A549 (cell line): ENCODE measurements at places on chromosomes 16 and 17.
A peak's percentile ranks its signal among the peaks of the same experiment; 100 is the strongest.

DNA sequence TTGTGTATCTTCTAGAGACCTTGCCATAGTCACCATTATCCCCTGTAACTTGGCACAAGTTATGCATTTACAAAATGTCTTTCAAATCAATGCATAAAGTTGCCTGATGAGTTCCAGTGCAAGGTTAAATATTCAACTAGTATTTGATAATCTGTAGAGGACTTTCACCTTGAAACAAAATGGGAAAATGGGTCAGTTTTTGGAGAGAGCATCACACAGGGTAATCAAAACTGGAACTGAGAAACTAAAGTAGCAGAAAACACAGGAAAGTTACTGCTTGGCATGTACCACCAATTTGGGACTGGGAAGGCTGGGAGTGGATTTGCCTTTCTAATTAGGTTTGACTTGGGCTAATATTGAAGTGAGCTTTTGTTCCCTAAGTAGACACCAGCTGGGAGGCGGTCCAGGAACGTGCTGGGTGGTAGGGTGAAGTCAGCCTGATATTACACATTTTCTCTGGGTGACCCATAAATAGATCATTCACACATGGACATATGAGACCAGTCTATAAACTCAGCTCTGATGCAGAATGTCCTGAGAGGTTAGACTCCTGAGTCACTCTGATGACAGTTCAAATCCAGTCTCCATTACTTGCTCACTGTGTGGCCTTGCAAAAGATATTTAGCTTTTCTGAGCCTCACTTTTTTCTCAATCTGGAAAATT lies 152.3 kb downstream of the PCTP start:
- DNase-seq = no peak

GRCh38 chr17:71628306-71628705 lies 492.5 kb upstream of the SOX9 start:
- no peak for DNase-seq

GRCh38 chr17:63439687-63440086 lies 6.4 kb downstream of the CYB561 start:
- no peak for DNase-seq

DNA sequence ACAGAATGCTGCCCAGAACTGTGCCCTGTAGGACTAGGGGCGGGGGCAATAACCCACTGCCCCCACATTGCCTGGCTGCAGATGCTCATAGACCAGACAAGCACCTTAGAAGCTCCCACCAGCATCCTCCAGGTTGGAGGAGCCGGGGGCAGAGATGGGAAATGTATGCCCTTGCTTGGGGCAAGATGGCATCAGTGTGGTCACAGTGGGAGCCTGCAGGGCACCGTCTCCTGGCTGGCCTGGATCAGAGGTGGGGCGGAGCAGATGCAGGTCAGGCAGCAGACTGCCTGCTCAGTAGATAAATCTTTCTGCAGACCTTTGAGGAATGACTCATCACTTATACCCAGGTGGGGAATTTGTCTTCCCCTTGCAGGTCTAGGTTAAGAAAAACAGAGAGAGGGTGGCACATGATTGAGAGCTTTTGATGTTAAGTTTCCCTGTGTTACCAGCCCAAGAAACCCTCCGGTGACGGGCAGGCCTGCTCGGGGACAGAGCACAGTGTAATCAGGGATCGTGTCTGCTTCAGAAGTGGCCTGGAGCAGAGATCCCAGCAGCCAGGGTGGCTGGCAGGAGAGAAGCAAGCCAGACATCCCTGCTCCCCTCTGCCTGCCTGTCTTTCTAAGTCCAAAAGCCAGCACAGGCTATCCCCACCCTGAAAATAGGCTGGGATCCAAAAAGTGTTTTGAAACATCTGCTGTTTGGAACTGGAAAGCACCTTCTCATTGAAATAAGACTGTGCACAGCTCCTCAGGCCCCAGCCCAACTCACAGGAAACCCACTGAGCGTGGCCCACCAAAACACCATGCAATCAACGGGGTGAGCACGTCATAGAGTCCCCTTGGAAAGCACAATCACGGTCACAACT lies 50.7 kb upstream of the RPL38 start:
- DNase-seq = no peak

- DNase-seq = peak; percentile 99
Observed at GRCh38 chr17:82287868-82288801, 14.6 kb upstream of the CSNK1D start.

- DNase-seq = no peak
Observed at GRCh38 chr16:85056211-85056748, 28.7 kb downstream of the KIAA0513 start.

DNA sequence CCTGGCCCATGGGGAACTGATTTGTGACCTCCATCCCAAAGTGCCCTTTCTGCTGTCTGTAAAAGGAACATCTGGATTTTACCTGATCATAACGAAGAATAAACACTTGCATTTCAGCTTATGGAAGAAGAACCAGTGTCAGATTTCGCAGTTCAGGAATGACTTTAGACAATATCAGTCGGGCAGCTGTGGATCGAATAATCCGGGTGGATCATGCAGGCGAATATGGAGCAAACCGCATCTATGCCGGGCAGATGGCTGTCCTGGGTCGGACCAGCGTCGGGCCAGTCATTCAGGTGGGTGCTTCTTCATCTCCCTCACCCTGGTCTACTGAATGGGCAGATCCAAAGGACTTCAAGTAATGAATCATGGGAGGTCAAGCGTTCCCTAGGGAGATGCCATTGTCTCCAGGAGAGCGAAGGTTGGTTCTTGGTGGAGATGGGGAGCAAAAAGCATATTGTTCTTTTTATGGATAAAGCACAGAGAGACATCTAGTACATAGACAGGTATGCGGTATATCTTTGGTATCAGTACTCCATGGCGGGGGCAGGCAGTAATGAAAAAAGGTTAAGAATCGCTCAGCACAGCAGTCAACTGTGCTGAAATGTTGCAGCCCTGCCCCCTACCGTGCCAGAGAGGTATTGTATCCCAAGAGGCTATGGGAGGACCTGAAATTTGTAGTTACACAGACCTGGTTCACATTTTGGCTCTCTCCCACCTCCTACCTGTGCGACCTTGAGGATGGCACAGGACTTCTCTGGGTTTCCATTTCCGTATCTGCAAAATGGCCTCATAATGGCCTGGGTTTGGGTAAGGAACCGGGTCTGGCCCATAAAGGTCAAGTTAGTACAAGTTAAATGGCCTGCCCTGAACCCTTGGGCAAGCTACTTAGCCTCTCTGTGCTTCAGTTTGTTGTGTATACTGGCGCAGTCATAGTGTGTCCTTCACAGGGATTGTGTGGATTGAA lies 4.7 kb downstream of the COQ7 start:
- peak; percentile 41 for DNase-seq

GRCh38 chr16:23031508-23032098 lies 117.6 kb downstream of the USP31 start:
- DNase-seq = no peak

DNA sequence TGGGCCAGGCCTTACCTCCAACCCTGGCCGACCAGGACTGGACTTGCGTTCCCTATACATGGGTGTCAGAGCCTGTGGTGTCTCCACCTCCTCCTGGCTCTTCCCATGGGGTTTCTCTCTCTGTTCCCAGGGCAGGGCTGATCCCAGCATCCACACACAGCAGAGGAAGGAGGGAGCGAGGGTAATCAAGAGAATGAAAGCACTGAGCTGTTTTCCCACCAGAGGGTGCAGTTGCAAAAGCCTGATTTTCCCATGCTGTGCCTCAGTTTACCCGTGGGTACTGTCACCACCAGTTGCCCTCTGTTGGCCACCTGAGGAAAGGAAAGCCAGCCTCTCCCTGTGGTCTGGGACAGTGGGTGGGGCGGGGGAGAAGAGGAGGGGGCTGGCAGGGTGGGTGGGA lies 249.7 kb upstream of the GSE1 start:
- DNase-seq = no peak

DNA sequence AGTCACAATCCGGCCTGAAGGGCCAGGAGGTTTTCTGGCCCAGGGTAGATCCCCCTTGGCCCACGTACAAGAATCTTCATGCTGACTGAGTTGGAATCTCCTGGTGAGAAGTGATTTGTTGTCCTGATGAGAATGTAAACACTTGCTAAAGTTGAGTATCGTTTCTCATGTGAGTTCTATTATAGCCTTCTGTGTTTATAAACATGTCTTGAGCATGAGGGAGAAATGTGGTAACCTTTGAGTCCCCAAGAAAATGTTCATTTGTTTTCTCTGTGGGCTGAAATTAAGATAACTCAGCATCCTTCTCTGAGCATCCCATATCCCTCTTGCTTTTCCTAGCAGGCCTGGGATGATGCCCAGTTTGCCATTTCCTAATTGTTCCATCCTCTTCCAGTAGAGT lies 204.8 kb downstream of the FTO start:
- DNase-seq = no peak

DNA sequence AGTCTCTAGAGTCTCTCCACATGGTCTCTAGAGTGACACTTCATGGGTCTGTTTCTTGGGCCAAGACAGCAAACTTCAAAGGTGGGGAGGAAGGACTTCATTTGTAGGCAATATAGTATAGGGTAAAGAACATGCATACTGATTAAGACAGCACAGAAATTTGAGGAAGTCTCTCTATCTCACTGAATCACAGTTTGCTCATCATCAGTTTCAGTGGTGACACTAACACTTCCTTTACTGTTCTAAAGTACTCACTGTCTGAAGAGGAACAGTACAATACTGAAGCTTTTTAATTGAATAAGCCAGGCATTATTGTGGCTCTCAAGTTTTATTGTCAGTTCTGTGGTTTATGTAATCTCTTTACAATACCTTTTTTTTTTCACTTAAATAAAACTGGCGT lies 656.4 kb upstream of the CDH8 start:
- DNase-seq = no peak

- DNase-seq = no peak
Observed at GRCh38 chr16:66359811-66360608, 6.5 kb upstream of the CDH5 start.

DNA sequence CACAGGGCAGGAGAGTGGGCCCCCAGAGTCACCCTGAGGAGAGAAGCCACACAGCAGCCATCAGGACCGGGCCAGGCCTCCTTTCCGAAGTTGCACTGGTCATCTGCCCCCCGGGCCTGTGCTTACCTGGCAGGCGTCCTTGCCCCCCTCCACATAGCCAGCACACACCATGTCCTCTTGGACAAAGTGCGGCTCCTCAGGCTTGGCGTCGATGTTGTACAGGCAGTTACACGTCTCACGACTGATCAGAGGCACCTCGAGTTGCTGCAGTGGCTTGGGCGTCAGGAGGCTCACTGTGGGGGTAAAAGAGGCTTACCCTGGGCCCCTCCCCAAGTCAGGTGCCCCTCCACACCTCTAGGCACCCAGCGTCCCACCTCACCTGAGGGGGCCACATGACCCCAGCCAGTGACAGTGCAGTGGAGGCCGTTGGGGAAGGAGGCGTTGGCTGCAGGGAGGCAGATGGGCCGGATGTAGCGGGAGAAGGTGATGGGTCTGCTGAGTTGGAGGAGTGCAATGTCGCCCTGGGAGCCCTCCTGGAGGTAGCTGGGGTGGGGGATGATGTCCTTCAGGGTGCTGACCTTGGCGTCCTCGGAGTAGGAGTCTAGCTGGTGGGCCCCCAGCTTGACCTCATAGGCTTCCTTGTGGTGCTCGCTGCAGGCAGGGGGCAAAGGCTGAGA lies 3.1 kb downstream of the PRSS8 start:
- no peak for DNase-seq

GRCh38 chr16:78866521-78866920 lies 734.0 kb downstream of the MAF start:
- DNase-seq = no peak

- DNase-seq = no peak
Observed at GRCh38 chr17:21025451-21025850, 17.4 kb downstream of the USP22 start.

- no peak for DNase-seq
Observed at GRCh38 chr17:40331743-40332641, 23.0 kb downstream of the RARA start.

DNA sequence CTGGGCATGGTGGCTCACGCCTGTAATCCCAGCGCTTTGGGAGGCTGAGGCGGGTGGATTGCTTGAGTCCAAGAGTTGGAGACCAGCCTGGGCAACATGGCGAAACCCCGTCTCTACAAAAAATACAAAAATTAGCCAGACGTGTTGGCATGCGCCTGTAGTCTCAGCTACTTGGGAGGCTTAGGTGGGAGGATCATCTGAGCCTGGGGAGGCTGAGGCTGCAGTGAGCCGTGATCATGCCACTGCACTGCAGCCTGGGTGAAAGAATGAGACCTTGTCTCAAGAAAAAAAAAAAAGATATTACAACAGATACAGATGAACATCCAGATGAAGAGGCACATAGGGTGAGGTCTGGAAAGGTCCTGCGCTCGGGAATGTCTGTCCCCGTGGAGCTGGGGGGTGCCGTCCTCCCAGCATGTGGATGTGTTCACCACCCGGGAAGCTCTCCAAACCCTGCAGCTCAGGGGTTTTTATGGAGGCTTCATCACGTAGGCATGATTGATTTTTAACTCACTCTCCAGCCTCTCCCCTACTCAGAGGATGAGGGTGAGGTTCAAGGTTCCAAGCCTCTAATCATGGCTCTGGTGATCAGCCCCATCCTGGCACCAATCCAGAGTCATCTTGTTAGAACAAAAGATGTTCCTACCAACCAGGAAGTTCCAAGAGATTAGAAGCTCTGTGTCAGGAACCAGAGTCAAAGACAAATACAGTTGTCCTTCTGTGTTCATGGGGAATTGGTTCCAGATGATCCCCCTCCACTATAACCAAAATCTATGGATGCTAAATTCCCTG lies 85.0 kb upstream of the DNAJA2 start:
- no peak for DNase-seq

DNA sequence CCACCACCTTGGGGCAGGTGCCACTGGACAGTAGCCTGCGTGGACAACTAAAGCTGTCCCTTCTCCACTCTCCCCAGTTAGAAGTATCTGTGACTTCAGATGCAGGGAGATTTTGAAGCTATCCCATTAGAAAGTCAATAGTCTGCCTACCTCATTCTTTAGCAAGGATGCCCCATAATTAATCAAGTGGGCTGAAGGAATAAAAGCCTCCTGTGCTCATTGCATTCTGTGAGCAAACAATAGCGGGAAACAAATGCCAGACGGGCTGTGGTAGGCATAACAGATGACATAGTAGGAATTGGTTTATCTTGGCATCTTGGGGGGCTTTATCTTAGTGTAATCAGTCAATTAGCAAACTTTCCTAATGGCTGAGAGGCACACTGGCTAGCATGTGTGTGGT lies 96.7 kb upstream of the HSBP1 start:
- no peak for DNase-seq
